ENCODE measurements at places on chromosomes 4 and X. TPM values are rescaled to one million over a fixed set of nuclear protein-coding genes. Genes with fewer than 3 reads are reported as not detected.

SHROOM4 gene
- total RNA-seq = not detected

TCEAL9 gene
- total RNA-seq = 19.5 TPM

TEX11 gene
- total RNA-seq = 0.31 TPM

TMEM156 gene
- total RNA-seq = 3.7 TPM

ETDA gene
- not detected for total RNA-seq

CXCL11 gene
- 4.5 TPM for total RNA-seq

GPR78 gene
- 0.16 TPM for total RNA-seq

BMP3 gene
- not detected for total RNA-seq

IL13RA2 gene
- not detected for total RNA-seq

PAGE2B gene
- 8.6 TPM for total RNA-seq

CPZ gene
- total RNA-seq = 1.6 TPM

CHST7 gene
- total RNA-seq = 0.09 TPM

BCLAF3 gene
- total RNA-seq = 2.7 TPM

ANXA3 gene
- total RNA-seq = 6.4 TPM

DNA sequence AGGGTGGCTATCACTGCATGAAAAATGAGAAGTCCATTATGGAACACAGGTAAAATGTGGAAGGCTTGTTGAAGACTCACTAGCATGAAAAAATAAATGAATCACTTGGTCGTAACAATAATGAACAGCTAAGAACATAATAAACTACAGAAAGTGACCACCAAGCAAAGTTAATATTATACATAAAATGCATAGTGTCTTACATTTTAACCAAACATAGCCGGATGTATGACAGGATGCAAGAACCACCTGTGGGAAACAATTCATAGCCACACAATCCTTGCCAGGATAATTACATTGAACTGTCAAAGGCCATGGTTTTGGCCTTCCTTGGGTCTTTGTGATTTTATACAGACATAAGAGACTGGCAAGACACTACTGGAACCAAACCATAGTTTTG is 81.9 kb upstream of the ATXN3L start:
- H3K36me3 ChIP-seq = no peaks in the 10 kb centered on the region
- H3K27ac ChIP-seq = no peak overlapping the region
- H3K4me3 ChIP-seq = no peak overlapping the region
- no peak for DNase-seq
- peaks cover 3% of the 10 kb centered on the region for H3K4me1 ChIP-seq

DNA sequence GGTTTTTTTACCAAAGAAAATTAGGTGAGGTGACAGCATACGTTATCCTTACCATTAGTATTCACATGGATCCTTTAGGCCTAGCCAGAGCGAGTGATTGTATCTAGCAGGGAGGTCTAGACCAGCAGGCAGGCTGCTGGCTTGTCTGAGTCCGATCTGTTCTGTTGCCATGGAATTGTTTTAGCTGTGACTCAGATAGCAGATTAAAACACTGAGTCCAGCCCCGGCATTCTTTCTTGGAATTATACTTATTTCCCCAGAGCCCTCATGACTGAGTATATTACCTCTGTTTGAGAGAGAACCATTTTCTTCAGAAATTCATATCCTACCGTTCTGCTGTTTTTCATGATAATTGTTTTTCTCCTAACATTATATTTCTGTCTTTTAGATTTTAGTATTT is 37.4 kb downstream of the OCRL start:
- H3K27ac ChIP-seq = peak overlapping the region; percentile 71
- peak; percentile 32 for DNase-seq
- H3K27me3 ChIP-seq = no peaks in the 10 kb centered on the region

DNA sequence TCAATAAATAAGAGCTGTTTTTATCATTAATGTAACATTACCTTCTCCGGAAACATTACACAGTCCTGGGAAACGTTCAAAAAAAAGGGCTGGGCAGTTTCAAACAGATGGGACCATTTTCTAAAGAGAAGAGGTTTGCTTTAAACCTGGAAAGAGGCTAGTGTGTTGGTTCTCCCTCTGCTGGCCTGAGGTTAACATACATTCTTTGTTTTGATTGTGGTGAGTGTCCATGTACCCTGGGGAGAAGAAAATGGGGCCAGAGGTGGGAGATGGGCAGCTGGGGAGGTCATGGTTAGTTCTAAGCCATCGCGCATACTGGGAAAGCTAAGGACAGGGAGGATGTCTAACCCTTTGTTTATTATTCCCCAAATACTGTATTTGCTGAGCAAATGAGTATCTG is 194.7 kb downstream of the CPEB2 start:
- DNase-seq = peak; percentile 21
- H3K27ac ChIP-seq = no peak overlapping the region
- no peaks in the 10 kb centered on the region for H3K4me1 ChIP-seq
- no peaks in the 10 kb centered on the region for H3K36me3 ChIP-seq

GRCh38 chr4:12452291-12452690 is 1023.6 kb upstream of the HS3ST1 start:
- no peak overlapping the region for H3K27ac ChIP-seq
- no peak for DNase-seq
- H3K27me3 ChIP-seq = no peaks in the 10 kb centered on the region

GRCh38 chr4:113827285-113827684 is 65.7 kb upstream of the CAMK2D start:
- DNase-seq = no peak
- H3K36me3 ChIP-seq = no peaks in the 10 kb centered on the region
- H3K27ac ChIP-seq = no peak overlapping the region
- no peaks in the 10 kb centered on the region for H3K27me3 ChIP-seq
- H3K4me3 ChIP-seq = no peak overlapping the region
- H3K4me1 ChIP-seq = no peaks in the 10 kb centered on the region

GRCh38 chrX:38985375-38985774 is 184.1 kb downstream of the MID1IP1 start:
- peak; percentile 14 for DNase-seq
- no peak overlapping the region for H3K27ac ChIP-seq
- H3K4me3 ChIP-seq = no peak overlapping the region
- H3K36me3 ChIP-seq = no peaks in the 10 kb centered on the region
- no peaks in the 10 kb centered on the region for H3K4me1 ChIP-seq
- no peaks in the 10 kb centered on the region for H3K27me3 ChIP-seq

GRCh38 chrX:17689971-17690409 is 47.3 kb upstream of the SCML1 start:
- no peaks in the 10 kb centered on the region for H3K4me1 ChIP-seq
- peak; percentile 22 for DNase-seq
- H3K36me3 ChIP-seq = no peaks in the 10 kb centered on the region
- H3K27ac ChIP-seq = no peak overlapping the region
- no peaks in the 10 kb centered on the region for H3K27me3 ChIP-seq

GRCh38 chrX:115584696-115585095 is 23.7 kb downstream of the PLS3 start:
- 0 out of 2 replicates have a peak, but pooled peaks cover 1% of the 10 kb centered on the region for H3K27me3 ChIP-seq
- no peak overlapping the region for H3K4me3 ChIP-seq
- no peak for DNase-seq
- H3K36me3 ChIP-seq = no peaks in the 10 kb centered on the region

DNA sequence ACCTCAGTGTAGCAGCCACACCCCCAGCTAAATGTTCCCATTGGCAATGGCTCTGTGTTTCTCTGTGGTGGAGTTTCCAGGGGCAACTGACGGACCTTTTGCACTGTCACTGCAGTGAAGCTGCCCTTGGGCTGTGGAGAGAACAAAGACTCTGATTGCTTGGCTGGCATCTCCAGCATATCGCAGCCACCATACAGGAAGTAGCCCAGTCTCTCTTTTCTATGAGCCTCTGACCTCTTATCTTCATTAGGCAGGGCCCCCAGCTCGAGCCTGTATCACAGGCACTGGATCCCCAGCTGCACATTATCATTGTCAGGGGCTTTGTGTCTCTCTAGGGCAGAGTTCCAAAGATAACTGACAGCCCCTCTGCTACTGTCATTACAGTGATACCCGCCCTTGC is 483.5 kb downstream of the ARAP2 start:
- DNase-seq = no peak
- no peak overlapping the region for H3K4me3 ChIP-seq
- H3K4me1 ChIP-seq = no peaks in the 10 kb centered on the region
- no peaks in the 10 kb centered on the region for H3K27me3 ChIP-seq
- H3K36me3 ChIP-seq = no peaks in the 10 kb centered on the region

- no peaks in the 10 kb centered on the region for H3K36me3 ChIP-seq
- peaks cover 3% of the 10 kb centered on the region for H3K4me1 ChIP-seq
- no peaks in the 10 kb centered on the region for H3K27me3 ChIP-seq
- no peak overlapping the region for H3K27ac ChIP-seq
- DNase-seq = no peak
Observed at GRCh38 chr4:78560296-78560963, 8.9 kb downstream of the ANXA3 start.

DNA sequence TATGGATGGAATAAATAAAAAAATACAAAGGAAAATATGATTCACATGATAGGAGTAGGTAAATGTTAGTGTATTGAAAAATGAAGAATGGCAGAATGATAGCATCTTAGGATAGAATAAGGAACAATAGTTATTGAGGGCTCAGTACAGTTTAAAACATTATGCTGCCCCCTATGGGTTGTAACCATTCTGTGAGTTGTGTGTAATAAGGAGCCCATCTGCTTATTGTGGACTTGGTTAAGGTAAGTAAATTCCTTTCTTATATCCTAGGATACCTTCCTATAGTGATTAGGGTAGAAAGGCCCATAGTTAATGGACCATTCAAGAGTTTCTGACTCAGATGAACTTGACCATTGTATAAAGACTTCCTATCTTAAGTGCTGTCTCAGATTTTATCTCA is 195.8 kb downstream of the PDHA2 start:
- no peak overlapping the region for H3K27ac ChIP-seq
- no peaks in the 10 kb centered on the region for H3K36me3 ChIP-seq
- DNase-seq = no peak
- H3K4me3 ChIP-seq = no peak overlapping the region
- no peaks in the 10 kb centered on the region for H3K4me1 ChIP-seq
- H3K27me3 ChIP-seq = no peaks in the 10 kb centered on the region

DNA sequence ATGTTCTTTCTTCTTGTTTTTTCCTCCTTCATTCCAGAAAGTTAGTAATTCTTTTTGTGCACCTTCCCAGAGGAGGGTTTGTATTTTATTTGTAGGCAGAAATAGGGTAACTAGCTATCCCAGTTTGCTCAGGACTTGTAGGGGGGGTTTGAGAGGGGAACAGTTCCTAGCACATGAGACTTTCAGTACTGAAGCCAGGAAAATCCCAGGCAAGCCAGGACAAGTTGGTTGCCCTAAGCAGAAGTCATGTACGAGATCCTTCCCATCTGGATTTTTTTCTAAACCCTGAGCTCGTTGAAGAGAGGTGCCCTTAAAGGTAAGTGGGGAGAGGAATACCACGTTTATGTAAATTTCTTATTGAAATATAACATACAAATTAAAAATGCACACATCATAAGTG is 15.6 kb upstream of the TAB3 start:
- DNase-seq = no peak
- no peaks in the 10 kb centered on the region for H3K4me1 ChIP-seq
- H3K27me3 ChIP-seq = no peaks in the 10 kb centered on the region
- H3K36me3 ChIP-seq = no peaks in the 10 kb centered on the region
- H3K27ac ChIP-seq = no peak overlapping the region

DNA sequence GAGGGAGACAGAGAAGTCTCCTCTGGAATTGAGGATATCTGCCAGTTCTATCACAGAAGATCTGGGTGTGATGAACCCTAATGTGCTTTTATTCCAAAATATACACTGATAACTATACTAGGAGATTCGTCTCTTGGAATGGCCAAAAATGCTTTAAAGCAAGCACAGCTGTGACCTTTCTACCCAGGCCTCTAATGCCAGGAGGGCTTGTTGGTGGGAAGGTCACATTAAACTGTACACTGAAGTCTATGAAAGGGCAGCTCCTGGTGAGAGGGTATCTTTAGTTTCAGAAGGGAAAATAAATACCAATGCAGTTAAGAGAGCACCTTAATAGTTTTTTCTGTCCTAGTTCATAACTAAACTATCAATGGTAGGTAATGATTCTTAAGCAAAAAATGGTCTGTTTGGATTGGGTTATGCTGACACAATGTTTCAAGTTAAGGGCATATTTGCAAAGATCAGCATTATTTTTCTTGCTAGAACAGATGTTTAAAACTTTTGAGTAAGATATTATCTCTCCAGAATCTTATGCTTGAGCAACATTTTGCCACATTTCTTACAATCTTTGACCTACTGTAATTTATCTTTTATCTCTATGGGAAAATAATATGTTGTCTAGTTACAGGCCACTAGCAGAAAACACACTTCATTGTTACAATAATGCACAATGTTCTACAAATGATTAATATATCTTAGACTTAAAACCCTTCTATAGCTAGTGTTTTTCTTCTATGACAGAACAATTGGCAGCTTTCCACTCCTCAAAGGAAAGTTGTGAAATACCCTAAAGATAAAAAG is 59.6 kb downstream of the SEC24D start:
- no peak overlapping the region for H3K27ac ChIP-seq
- H3K4me1 ChIP-seq = no peaks in the 10 kb centered on the region
- H3K36me3 ChIP-seq = no peaks in the 10 kb centered on the region
- no peak for DNase-seq
- H3K4me3 ChIP-seq = no peak overlapping the region
- H3K27me3 ChIP-seq = no peaks in the 10 kb centered on the region

- H3K36me3 ChIP-seq = no peaks in the 10 kb centered on the region
- H3K4me1 ChIP-seq = no peaks in the 10 kb centered on the region
- DNase-seq = no peak
- peaks cover 8% of the 10 kb centered on the region for H3K27me3 ChIP-seq
- H3K4me3 ChIP-seq = no peak overlapping the region
Observed at GRCh38 chrX:69037786-69038185, 127.5 kb downstream of the PJA1 start.

- no peak overlapping the region for H3K4me3 ChIP-seq
- DNase-seq = no peak
- no peaks in the 10 kb centered on the region for H3K4me1 ChIP-seq
- no peaks in the 10 kb centered on the region for H3K27me3 ChIP-seq
Observed at GRCh38 chr4:38209654-38210053, 249.5 kb downstream of the PTTG2 start.

GRCh38 chrX:97616883-97617530 is 733.3 kb downstream of the RPA4 start:
- H3K4me1 ChIP-seq = no peaks in the 10 kb centered on the region
- no peaks in the 10 kb centered on the region for H3K27me3 ChIP-seq
- no peak overlapping the region for H3K4me3 ChIP-seq
- no peak overlapping the region for H3K27ac ChIP-seq
- no peaks in the 10 kb centered on the region for H3K36me3 ChIP-seq
- DNase-seq = no peak

GRCh38 chr4:145093638-145094037 is 4.4 kb downstream of the ANAPC10 start:
- no peak overlapping the region for H3K27ac ChIP-seq
- H3K27me3 ChIP-seq = no peaks in the 10 kb centered on the region
- H3K4me3 ChIP-seq = no peak overlapping the region
- peaks cover 9% of the 10 kb centered on the region for H3K4me1 ChIP-seq

DNA sequence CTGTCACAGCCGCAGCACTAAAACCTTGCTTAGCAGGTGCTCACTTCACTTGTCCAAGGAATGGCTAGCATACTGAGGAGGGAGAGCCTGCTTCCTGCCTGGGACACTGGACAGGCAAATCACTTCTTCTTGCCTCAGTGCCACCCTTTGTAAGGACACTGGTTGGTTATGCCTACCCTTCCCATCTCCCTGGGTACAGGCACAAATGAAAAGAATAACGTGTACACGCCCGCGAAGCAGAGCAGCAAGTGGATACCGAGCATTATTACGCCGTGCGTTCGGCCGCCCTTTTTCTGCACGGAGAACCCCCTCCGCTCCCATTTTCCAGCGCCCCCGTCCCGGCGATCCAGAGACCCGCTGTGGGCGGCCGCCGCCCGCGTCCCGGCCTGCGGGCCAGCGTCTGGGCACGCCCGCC is 338 bp upstream of the KLHL2 start:
- no peaks in the 10 kb centered on the region for H3K36me3 ChIP-seq
- no peaks in the 10 kb centered on the region for H3K27me3 ChIP-seq
- H3K4me1 ChIP-seq = peaks cover 17% of the 10 kb centered on the region
- peak; percentile 20 for DNase-seq
- peak overlapping the region; percentile 73 for H3K4me3 ChIP-seq

GRCh38 chr4:37770016-37770415 is 56.5 kb upstream of the PGM2 start:
- no peaks in the 10 kb centered on the region for H3K36me3 ChIP-seq
- no peak overlapping the region for H3K4me3 ChIP-seq
- no peak for DNase-seq
- H3K27ac ChIP-seq = no peak overlapping the region
- no peaks in the 10 kb centered on the region for H3K27me3 ChIP-seq
